ENCODE measurements at places on chromosomes 1 and 21. TPM values are rescaled to one million over a fixed set of nuclear protein-coding genes. Genes with fewer than 3 reads are reported as not detected.

The KLHL17 gene
- total RNA-seq = 18.7 TPM

DNA sequence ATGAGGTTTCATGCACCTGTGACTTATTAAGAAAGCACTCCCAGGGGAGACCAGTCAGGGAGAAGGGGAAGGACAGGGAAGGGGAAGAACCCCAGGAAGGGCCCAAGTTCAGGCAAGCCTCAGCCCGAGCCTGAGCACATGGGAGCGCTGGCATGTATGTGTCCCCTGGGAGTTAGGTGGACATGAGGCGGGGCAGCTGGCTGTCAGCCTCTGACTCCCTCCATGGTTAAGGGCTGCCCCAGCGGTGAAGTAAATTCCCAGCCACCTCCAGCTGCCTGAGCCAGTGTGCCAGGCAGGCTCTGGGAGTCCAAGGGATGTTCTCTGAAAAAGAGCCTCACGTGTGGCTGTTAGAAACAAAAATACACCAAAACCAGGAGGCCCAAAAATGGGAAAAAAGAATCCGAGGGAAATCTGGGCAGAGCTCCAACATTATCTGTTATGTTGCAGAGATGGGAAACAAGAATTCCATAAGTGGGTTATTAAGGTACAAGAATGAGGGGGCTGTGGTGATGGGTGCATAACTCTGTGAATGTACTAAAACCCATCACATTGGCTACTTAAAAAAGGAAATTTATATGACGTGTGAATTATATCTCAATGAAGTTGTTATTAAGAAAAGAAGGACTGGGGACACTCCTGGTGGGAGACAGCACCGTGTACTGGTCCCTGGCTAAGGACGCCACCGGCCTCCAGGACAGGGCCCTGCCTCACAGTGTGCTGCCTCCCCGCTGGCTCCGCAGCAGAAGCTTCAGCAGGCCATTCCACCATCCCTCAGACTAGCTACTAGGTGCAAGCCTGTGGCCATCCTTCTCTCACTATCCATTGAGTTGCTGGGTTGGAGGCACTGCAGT is 18.7 kb downstream of the DMRTB1 start:
- H3K4me1 ChIP-seq = no peaks in the 10 kb centered on the region
- H3K4me3 ChIP-seq = no peak overlapping the region
- H3K27me3 ChIP-seq = peaks cover 3% of the 10 kb centered on the region
- no peak for DNase-seq

- H3K36me3 ChIP-seq = peaks cover 40% of the 10 kb centered on the region
- no peak for DNase-seq
- peaks cover 27% of the 10 kb centered on the region for H3K4me1 ChIP-seq
- no peak overlapping the region for H3K4me3 ChIP-seq
- no peak overlapping the region for H3K27ac ChIP-seq
- H3K27me3 ChIP-seq = no peaks in the 10 kb centered on the region
These were observed 31.1 kb downstream of the A3GALT2 start for GRCh38 chr1:33289858-33290154.

DNA sequence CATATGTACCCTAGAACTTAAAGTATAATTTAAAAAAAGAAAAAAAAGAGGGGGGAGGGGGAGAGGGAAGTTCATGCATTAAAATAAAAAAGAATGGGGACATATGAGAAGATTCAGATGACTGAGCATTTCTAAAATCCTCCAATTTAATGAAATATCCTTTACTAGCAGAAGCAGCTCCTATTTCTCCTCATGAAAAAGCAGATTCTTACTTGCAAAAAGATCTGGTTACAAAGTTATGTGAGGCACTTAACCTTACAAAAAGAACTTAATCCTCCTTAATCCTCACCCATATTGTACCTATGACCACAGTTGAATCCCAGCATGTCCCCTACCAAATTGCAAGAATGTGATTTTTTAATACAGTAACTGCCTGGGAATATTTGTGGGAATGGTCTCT is 298.5 kb downstream of the SRGAP2C start:
- no peak for DNase-seq
- no peak overlapping the region for H3K4me3 ChIP-seq
- H3K27ac ChIP-seq = no peak overlapping the region
- no peaks in the 10 kb centered on the region for H3K27me3 ChIP-seq

DNA sequence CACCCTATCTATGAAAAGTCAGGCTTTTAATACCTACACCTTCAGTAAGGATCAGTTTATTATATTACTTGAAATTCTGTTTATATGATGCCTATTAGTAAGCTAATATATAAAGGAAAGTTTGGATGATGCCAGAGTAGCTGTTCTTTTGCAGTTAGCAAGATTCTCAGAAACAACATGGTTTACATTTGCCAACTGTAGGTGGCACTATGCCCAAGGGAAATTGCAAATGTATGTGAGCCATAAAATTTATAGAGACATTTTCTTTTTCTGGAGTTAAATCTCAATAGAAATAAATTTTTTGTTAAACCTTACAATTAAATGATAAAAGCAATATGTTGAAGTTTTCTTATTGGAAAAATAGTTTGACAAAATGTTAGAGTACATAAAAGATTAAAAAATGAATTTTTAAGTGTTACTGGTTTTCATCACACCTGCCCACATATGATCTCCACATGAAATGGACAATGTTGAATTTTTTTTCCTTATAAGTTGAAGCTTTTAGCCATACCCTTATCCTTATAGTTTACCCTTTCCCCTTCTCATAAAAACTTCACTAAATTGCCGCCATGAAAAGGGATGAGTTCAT is 32.1 kb upstream of the EPHX4 start:
- no peaks in the 10 kb centered on the region for H3K27me3 ChIP-seq
- no peaks in the 10 kb centered on the region for H3K4me1 ChIP-seq
- H3K27ac ChIP-seq = peak overlapping the region; percentile 22
- H3K4me3 ChIP-seq = no peak overlapping the region
- H3K36me3 ChIP-seq = no peaks in the 10 kb centered on the region

Data from endothelial cell (in vitro differentiated cells).